ENCODE measurements at places on chromosomes 12 and 14.

DNA sequence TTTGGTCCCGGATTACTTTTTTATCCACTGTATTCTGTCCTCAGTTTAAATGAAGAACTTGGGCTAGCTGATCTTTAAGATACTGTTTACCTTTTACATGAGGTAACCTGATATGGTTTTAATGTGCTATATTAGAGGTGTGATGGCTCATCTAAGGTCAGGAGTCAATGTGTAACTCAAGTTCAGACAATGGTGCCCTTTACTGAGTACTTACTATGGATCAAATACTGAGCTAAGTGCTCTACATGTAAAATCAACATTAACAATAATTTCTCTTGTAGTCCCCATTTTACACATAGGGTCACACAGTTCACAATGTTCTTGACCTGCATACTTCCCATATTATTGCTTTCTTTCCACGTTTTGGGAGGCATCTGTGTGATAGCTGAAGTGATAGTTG is 79.2 kb downstream of the CEP83 start:
- no peak for DNase-seq

GRCh38 chr12:52003016-52003550 is 3.7 kb upstream of the TAMALIN start:
- DNase-seq, result no peak

- no peak for DNase-seq
Measured at GRCh38 chr12:32679920-32680237, 778 bp downstream of the DNM1L start.

DNA sequence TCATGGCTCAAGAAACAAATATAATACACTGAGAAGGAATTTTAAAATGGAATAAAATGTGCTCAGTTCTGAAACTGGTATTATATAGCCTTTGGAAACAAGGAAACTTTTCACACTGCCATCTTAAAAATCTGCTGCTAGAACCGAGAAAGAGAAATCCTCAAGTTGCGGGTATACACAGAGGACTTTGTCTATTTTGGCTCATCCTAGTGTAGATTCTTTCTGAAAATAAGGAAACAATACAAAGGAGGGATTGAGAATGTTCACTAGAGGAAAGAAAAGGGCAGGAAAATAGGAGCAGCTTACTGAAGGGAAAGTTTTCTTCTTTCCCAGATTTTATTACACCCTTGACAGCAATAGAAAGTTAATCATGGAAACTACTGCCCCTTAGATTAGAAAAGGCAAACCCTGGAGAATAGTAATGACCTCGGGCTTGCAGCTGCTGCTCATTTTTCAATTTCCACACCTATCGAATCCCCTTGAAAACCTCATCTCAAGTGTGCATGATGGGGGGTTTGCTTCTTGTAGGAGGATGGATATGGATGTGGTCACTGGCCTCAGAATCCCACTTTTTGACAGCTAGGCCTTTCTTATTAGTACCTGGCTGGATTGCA is 104.6 kb downstream of the DAAM1 start:
- DNase-seq, result no peak

DNA sequence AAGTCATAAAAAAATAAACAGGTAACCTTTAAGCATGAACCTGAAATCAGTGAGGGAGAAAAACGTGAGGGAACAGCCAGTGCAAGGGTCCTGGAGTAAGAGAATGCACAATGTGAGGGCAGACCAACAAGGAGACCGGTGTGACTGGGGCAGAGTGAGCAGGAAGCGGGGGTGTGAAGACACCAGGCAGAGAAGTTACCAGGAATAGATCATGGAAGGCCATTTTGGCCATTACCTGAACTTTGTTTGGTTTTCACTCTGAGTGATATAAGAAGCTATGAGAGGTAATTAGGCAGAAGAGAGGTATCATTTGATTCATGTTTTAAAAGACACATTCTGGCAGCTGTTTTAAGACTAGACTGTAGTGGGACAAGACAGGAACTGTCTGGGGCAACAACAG is 15.0 kb downstream of the PAH start:
- no peak for DNase-seq

- DNase-seq, result no peak
Measured at GRCh38 chr12:89405626-89406345, 53.5 kb upstream of the DUSP6 start.

GRCh38 chr14:82421286-82421685 is 887.6 kb upstream of the SEL1L start:
- no peak for DNase-seq

DNA sequence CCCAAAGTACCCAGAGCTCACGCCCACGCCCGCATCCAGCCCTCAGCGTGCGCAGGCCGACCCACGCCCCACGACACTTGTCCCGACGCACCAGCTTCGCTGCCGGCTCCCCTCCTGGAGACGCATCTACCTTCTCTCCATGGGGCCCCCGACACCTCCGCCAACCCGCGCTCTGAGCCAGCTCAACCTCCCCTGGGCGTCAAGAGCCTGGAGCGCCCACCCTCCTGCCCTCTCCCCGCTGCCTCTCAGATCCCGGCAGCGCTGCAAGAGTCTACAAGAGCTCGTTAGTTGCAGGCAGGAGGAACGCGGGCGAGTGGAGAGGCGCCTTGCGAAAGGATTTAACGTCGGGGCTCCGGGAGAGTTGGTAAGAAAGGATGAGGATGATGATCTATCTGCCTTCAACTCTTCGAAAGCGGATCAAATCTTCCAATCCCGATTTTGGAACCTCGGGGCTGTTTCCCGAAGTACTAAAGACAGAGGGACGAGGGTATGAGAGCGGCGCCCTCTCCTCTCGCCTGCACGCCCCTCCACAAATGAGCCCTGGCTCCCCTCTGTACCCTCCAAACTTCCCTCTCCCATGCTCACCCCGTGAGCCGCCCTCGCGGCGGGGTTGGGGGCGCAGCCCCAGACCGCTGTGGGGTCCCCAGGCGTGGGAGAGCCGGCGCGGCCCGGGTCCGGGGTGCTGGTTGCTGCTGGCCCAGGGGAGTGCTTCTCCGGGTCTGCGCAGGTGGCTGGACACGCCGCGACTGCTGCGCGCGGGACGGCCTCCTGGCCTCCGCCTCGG is 979 bp downstream of the LTBP2 start:
- no peak for DNase-seq

GRCh38 chr12:109738209-109738608 is 24.6 kb downstream of the FAM222A start:
- no peak for DNase-seq

GRCh38 chr14:38210587-38211216 is 3.0 kb downstream of the SSTR1 start:
- peak; percentile 39 for DNase-seq

DNA sequence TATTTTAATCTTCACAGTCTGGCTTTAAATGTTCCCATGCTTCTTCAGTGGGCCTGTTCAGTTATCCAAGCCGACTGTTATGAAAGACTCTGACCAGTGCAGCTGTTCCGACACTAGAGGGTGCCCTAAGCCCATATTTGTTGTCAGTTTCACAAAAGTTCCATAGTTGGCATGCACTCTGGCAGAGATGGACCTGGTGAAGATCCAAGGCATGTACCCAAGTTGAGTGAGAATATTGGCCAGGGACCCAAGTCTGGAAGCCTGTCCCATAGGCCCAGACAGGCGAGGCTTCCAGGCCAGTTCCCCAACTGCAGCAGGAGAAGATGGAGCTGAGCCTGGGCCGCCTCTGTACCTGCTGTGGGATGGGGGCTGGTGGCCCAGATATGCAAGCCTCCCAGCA is 27.4 kb upstream of the GUCY2C start:
- peak; percentile 44 for DNase-seq

GRCh38 chr12:131494741-131495524 is 216.0 kb upstream of the SFSWAP start:
- DNase-seq, result no peak

DNA sequence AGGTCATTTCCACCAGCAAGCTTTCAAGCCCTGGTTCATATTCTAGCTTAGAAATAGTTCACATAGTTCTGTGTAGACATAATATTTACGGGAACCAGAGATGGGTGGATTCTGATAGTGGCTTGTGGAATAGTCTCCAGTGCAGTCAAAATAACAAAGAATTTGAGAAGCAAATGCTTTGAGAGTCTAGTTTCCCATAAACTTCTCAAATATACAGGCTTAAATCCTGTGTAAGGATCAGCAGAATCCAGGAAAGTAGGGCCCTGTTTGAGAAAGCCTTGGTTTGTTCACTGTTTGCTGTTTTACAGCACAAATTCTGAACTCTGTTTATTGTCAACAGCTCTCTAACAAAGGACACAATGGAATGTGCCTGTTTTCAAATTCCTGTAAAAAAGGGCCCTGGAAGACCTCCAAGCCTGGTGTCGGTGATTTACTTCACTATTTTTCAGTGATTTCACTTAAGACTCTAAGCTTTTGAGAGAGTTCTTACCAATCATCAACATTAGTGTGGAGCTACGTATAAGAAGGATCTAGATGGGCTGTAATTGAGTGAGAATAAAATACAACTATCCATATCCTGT is 11.4 kb upstream of the FOS start:
- no peak for DNase-seq

- DNase-seq, result no peak
Measured at GRCh38 chr12:11805680-11806079, 156.2 kb downstream of the ETV6 start.

DNA sequence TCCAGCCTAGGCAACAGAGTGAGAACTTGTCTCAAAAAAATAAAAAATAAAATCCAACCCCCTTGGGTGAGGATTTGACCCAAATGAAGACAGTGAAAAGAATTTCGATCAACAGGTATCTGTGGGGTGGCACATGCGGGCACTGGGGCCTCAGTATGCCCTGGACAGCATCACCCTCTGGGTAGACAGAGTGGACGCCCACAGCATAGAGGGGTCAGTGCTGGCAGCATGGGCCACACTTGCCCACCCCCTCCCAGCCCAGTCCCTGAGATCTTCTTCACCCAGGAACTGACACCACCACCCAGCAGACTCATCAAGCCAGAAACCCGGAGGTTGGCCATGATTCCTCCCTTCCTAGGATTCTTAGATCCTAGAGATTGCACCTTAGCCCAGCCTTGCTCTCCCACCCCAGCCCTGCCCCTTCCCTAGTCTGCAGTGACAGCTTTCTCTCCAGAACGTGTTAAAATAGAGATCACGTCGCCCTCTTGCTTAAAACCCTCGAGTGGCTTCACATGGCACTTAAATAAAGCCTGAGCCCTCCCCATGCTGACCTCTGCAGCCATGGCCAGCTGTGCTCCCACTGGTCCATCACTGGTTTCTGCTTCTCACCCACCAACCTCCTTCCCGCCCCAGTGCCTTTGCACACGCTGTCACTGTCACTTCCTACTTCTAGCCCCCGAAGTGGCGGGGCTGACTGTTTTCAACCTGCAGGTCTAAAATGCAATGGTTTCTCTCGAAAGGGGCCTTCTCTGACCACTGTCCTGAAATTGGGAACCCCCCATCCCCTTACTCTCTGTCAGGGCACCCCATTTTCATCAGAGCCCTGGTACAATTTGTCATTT is 26.2 kb upstream of the DYNC1H1 start:
- no peak for DNase-seq

DNA sequence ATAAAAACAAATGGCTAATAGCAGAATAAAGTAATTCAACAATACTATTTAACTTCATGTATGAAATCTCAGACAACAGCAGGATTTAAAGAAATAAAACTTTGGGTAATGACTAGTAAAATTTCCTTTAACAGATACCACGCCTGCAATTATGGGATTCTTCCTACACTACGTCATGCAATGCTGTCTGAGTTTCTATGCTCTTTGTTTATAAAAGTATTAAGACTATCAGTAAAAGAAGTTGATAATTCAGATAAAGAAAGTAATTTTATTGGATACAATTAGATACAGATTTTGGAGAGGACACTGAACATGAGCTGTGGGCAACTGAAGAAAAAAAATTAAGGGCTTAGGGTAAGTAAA is 308.4 kb upstream of the LRFN5 start:
- no peak for DNase-seq

GRCh38 chr12:30213166-30213565 is 429.4 kb upstream of the TMTC1 start:
- no peak for DNase-seq

- DNase-seq, result no peak
Measured at GRCh38 chr12:11688379-11688778, 38.9 kb downstream of the ETV6 start.

GRCh38 chr14:23580152-23580926 is 1.7 kb upstream of the JPH4 start:
- no peak for DNase-seq

DNA sequence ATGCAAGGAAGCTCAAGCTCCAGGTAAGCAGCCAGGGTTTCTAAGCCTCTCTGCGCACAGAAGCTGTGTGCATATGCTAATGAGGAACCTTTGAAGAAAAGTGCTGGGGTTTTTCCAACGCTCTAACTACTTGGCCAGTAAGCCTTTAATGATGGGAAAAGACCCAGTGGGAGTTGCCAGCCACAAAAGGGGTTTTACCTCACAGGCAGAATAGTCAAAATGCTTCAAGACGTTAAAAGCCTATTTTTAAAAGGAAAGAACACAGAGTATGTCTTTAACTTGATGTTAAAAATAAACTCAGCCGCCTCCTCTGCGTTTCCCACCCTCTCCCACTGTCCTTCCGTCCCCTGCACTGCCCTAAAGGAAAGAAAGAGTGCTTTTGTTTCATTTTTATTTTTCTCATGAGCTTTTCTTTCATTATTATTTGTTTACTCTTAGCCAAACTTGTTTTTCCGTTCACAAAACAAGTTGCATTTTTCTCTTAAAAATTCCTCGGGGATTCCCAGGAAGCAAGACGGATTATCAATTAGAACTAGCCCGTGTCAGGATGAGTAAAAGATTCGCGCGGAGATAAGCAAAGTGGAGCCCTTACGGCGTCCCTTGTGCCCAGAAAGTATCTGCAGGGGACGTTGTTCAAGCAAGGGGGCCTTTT is 209.8 kb upstream of the NUDT4 start:
- no peak for DNase-seq

- peak; percentile 87 for DNase-seq
Measured at GRCh38 chr14:77799863-77800730, at the start of gene ADCK1. Gene ADCK1 (plus strand): TSS chr14:77800109. CDS start chr14:77818979, 18,870 bp downstream.

DNA sequence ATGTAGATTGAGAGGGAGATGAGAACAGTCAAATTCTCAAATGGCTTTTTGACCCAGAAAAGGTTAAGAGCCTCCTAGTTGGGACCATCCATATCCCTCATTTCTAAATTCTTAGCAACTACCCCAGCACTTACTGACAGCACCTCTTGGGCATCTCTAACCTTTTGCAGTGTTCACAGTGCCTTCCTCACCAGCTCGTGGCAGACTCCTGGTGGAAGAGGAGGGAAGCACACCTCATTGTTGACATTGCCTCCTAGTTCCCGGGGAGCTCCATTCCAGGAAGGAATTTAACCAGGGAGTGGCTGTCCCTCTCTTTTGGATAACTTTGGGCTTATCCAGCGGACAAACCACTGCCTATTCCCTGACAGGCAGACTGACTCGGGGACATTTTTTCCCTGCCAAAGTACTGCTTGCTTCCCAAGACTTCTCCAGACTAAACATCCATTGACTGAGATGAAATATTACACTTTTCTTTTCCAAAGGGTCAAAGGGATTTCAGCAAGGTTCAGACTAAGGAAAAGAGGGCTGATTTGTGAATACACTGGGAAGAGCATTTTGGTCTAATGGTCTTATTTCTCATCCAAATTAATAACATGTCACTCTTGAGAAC is 9.0 kb upstream of the OR6J1 start:
- peak; percentile 82 for DNase-seq

GRCh38 chr14:31884776-31885379 is 192.2 kb upstream of the ARHGAP5 start:
- peak; percentile 46 for DNase-seq

- DNase-seq, result no peak
Measured at GRCh38 chr12:4153343-4153892, 120.1 kb upstream of the CCND2 start.

- no peak for DNase-seq
Measured at GRCh38 chr14:97788364-97788763, 991.2 kb downstream of the VRK1 start.

Measured in urothelium cell line (cell line).